Fibroblast of skin of left quadriceps (primary cell): ENCODE measurements at places on chromosomes 12 and 14.

- DNase-seq, result no peak
Measured at GRCh38 chr14:69877492-69877891, 1.7 kb upstream of the SMOC1 start.

GRCh38 chr12:52023182-52023975 lies 16.6 kb downstream of the TAMALIN start:
- no peak for DNase-seq

DNA sequence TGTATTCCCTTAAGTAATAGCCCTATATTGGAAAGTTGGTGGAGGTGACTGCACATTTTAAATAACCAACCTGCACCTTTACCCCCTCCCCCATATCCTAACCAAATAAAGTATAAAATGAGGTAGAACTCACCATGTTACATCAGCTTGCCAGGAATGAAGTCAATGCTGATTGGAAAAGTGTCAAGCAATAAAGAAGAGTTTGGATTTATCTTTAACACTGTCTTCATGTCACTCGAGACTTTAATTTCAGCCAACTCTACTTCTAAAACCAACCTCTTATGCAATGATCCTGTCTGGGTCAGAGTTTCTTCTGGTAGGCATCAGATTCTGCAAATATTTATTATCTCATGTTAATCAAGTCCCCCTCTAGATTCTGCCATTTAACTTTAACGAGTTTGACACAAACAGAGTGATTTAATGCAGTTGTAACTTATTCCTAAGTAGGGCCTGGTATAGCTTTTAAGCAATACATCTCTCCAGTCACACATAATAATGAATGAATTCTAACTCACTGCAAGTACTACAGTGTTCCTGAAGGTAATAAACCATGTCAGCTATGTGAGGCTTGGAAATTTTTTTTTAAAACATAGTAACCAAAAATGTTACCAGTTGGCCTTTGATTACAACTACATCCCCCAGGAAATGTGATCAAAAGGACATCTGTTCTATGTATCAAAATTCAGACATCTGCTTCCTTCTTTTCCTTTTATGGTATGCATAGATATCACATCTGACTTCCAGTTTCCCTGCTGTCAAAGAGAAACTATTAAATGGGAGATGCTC lies 98.7 kb downstream of the ERGIC2 start:
- DNase-seq, result peak; percentile 31

GRCh38 chr12:56188778-56189098 lies 545 bp downstream of the SMARCC2 start:
- no peak for DNase-seq

GRCh38 chr12:88144546-88145468 lies 2.7 kb downstream of the TMTC3 start:
- DNase-seq, result no peak

GRCh38 chr14:100739306-100739705 lies 12.6 kb downstream of the DLK1 start:
- DNase-seq, result no peak

DNA sequence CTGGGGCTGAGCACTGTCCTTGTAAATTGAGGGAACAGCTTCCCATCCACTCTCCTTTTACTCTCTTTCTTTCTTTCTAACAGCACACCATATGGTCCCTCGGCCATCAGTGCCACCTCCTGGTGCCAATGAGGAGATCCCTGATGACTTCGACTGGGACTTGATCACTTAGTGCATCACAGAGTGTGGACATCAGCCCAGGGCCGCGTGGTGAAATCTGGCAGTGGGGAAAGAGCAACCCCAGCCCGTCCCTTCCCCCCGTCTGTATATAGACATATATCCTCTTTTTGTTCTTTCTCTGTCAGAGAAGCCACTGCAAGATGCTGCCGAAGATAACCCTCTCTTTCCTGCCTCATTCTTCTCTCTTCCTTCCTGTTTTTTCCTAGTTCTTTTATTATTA lies 13.5 kb downstream of the C3AR1 start:
- DNase-seq, result no peak

GRCh38 chr12:16634786-16635185 lies 28.8 kb upstream of the LMO3 start:
- DNase-seq, result no peak

DNA sequence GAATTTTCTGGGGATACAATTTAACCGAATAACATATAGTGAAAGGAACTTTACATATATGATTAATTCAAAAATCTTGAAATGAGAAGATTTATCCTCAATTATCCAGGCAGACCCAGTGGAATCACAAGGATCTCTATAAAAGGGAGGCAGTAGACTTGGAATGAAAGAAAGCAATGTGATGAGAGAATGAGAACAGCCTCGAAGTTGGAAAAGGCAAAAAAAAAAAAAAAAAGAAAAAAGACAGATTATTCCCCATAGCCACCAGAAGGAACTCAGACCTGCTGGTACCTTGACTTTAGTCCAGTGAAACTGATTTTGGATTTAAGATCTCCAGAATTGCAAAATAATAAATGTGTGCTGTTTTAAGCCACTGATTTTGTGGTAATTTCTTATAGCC lies 416.3 kb upstream of the OR4E1 start:
- DNase-seq, result no peak

- no peak for DNase-seq
Measured at GRCh38 chr12:113007166-113007565, 28.8 kb downstream of the OAS2 start.

DNA sequence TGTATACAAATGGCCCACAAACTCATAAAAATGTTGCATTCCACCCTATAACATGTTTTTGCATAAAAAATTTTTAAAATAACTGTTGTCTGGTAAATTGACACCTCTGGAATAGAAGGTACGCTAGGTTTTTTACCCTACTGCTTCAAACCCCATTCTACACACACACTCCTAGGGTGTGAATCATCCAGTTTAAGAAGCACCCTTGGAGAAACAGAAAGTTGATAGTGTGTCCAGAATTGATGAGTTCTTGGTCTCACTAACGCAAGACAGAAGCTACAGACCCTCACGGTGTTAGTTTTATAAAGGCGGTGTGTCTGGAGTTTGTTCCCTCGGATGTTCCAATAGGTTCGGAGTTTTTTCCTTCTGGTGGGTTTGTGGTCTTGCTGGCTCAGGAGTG lies 158.5 kb downstream of the KLRB1 start:
- DNase-seq, result no peak

- DNase-seq, result no peak
Measured at GRCh38 chr12:49236423-49236822, 28.5 kb upstream of the TUBA1C start.

DNA sequence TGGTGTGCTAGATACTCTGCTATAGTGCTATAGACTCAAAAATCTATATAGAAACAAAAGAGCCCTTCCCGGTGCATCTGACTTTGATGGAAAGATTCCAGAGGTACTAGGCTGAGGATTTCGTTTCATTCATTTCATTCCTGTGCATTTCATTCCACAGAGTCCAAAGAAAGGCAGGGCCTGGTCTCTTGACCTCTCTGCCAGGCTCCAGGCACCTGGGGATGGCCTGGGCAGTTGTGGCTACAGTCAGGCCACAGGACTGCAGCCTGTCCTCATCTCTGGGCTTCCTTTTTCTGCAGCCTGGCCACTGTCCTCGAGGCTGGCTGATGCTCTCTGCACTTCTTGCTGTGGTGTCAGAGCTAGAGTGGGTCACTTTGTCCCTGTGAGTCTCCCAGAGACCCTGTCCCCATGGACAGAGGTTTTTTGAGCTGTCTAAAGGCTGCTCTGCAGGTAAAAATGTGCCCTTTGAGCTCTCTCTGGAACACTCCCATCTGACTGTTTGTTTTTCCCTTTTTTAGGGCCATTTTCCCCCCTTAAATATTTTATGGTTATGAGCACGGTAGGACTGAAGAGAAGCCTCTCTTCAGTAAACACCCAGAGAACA lies 3.2 kb upstream of the VDR start:
- DNase-seq, result no peak

GRCh38 chr14:104929268-104930230 lies 4.9 kb downstream of the PLD4 start:
- DNase-seq, result no peak

GRCh38 chr14:62557416-62557815 lies 487.8 kb downstream of the KCNH5 start:
- DNase-seq, result no peak

GRCh38 chr12:45978108-45978507 lies 12.3 kb downstream of the SCAF11 start:
- no peak for DNase-seq

GRCh38 chr14:50000380-50001150 lies 107.7 kb downstream of the ARF6 start:
- peak; percentile 75 for DNase-seq

DNA sequence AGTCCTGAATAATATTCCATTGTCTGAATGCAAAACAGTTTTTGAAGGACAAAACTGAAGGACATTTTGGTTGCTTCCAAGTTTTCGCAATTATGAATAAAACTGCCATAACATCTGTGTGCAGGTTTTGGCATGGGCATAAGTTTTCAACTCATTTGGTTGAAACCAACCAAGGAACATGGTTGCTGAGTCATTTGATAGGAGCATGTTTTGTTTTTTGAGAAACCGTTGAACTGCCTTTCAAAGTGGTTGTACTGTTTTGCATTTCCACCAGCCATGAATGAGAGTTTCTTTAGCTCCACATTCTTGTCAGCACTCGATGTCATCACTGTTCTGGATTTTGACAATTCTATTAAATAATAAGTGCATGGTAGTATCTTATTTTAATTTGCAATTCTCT lies 23.0 kb upstream of the GSG1 start:
- no peak for DNase-seq

DNA sequence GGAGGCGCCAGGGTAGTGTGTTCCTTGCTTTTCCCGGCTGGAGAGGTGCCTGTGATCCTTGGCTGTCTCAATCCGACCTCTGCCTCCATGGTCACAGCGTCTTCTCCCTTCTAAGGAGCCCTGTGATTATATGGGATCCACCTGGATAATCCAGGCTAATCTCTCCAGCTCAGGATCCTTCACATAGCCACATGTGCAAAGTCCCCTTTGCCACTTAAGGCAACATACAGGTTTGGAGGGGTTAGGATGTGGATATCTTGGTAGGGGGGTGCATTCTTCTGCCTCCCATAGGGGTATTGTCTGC lies 1.2 kb upstream of the HVCN1 start:
- no peak for DNase-seq

DNA sequence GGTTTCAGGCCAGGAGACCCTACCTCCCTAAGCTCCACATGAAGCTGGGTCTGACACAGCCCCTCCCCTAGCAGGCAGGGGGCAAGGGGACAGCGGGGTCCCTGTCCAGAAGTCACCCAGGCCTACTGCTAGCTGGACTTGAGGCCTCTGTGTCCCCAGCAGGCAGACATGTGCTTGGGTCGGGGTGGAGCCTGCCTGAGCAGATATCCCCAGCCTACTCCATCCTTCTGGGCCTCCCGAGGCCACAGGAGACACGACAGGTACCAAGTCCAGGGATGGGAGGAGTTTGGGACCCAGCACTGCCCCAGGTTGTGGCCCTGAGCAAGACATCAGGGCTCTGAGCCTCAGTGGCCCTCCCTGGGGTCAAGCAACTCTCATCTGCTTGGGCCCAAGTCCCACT lies 105.2 kb upstream of the EIF5 start:
- no peak for DNase-seq

DNA sequence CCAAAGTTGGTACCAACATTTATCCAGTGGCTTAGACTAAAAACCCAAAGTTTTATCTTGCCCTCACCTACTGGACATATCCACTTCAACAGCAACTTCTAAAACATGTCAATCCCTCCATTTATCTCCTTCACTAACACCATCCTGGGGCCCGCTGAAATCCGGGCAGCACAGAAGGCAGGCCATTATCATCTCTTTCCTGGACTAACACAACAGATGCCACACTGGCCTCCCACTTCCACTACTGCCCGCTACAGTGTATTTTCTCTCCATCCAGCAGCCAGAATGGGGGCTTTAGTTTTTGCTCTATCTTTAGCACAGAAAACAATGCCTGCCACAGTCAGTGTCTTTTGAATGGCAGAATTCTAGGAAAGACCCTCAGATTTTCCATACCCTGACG lies 15.6 kb downstream of the ZFHX2 start:
- DNase-seq, result no peak

DNA sequence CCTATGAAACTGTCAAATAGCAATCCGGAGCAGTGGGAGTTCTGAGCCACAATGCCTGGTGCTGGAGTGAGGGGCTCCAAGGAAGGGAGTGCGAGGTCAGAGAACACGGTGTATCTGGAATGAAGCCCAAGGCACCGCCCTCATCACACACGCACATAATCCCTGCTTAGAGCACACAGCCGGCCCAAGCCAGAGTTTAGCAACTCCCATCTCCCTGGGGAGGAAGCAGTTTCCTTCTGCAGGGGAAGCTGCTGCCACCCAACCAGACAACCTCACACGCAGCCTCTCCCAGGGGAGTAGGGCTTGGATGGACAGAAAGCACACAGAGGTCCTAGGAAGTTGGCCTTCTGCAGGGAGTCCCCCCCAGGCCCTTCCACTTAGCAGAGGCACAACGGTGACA lies 31.3 kb downstream of the ACTN1 start:
- DNase-seq, result no peak

DNA sequence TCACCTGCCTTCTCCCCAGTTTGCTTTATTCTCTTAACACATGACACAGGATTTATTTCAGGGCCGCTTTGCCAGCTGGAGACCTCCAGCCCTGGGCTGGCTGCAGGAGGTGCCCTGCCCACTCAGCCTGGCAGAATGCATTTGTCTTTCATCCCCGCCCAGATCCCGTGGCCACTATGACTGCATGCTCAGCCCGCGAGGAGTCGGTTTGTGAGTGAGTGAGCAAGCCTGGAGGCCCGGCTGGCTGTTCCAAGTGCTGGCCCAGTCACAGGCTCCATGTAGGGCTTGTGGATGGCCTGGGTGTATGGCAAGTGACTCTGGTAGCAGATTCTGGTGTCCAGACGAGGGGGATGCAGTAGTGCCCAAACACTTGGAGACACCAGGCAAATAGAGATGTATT lies 2.1 kb downstream of the TDP1 start:
- DNase-seq, result no peak

DNA sequence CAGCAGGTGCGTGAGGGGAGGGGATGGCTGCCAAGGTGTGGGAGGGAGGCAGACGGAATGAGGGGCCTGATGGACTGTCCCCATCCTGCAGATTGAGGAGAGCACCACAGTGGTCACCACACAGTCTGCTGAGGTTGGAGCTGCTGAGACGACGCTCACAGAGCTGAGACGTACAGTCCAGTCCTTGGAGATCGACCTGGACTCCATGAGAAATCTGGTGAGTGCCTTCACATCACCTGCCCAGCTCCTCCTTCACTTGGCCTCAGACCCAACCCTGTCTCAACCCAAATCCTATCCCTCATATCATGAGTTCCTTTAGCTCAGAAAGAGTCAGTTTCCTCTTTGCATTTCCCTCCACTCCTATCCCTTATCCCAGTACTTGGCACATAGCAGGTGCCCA lies 2.7 kb downstream of the KRT18 start:
- DNase-seq, result no peak

DNA sequence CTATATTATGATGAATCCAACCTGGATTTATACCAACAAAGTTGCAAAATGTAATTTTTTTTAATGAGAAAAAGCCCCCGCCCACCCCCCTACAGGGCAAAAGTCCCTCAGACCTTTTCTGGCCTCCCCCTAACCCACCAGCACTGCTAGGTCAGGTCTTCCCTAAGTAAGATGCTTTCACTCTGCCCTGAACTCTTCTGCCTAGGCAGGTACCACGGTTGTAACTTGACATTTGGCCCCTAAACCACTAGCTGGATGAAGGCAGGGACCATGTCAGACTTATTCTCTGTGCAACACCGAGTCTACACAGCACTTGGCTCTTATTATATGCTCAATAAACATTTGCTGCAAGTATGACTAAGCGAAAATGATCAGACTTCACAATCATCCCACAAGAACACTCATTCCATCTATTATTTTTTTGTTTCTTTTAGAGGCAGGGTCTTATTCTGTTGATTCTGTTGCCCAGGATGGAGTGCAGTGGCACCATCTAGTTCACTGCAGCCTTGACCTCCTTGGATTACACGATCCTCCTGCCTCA lies 63.2 kb downstream of the SPRING1 start:
- no peak for DNase-seq

- no peak for DNase-seq
Measured at GRCh38 chr12:68122236-68122920, 37.2 kb downstream of the IFNG start.
